ENCODE measurements at places on chromosomes 11 and 22.

DNA sequence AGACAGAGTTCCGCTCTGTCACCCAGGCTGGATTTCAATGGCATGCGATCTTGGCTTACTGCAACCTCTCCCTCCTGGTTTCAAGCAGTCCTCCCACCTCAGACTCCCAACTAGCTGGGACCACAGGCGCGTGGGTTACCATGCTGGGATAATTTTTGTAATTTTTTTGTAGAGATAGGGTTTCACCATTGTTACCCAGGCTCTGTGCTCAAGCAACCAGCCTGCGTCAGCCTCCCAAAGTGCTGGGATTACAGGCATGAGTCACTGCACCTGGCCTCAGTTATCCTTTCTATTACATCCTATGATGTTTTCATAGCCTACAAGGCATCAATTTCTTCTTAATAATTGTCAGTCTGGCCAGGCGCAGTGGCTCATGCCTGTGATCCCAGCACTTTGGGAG is 36.5 kb downstream of the LRRC74B start:
- H3K4me1 ChIP-seq, result no peaks in the 10 kb centered on the region
- no peak overlapping the region for H3K27ac ChIP-seq
- peaks cover 22% of the 10 kb centered on the region for H3K27me3 ChIP-seq
- no peak overlapping the region for H3K4me3 ChIP-seq

DNA sequence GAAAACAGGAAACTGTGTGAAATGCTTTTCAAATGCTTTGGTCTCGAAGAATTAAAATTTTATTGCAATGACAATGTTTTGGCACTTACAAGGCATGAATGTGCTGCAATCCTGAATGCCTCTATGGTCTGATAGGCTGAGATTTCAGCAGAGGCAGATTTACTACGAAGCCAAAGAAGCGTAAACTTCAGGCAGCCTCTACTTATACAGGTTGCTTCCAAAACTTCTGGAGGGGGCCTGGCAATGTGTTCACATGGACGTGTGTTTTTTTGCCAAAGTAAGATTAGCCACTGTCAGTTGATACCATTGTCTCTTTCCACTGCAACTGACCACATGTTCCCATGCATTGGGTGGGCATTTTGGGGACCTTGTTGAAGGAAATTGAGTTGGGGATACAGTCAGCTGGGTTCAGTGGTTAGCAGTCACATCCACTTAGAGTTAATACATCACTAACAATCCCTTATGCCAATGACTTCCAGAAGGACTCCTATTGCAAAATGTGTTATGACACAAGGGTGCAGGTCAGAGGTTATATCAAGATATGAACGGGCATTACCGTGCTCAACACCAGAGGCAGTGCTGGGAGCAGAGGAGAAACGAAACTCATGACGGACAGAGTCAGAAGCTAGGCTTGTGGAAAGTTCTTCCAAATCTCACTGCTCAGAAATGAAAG is 48.8 kb downstream of the ABTB2 start:
- 0 out of 3 replicates have a peak, but pooled peaks cover 6% of the 10 kb centered on the region for H3K36me3 ChIP-seq

GRCh38 chr22:30287648-30288418 is 1.5 kb downstream of the CASTOR1 start:
- 0 out of 2 replicates have a peak, but pooled peaks cover 1% of the 10 kb centered on the region for H3K36me3 ChIP-seq
- DNase-seq, result peak; percentile 78
- H3K4me1 ChIP-seq, result peaks cover 29% of the 10 kb centered on the region
- no peak overlapping the region for H3K4me3 ChIP-seq
- H3K27ac ChIP-seq, result no peak overlapping the region

GRCh38 chr11:128231845-128232410 is 355.4 kb downstream of the ETS1 start:
- no peak overlapping the region for H3K27ac ChIP-seq
- H3K36me3 ChIP-seq, result no peaks in the 10 kb centered on the region
- H3K4me3 ChIP-seq, result no peak overlapping the region
- DNase-seq, result no peak
- no peaks in the 10 kb centered on the region for H3K27me3 ChIP-seq
- H3K4me1 ChIP-seq, result no peaks in the 10 kb centered on the region

DNA sequence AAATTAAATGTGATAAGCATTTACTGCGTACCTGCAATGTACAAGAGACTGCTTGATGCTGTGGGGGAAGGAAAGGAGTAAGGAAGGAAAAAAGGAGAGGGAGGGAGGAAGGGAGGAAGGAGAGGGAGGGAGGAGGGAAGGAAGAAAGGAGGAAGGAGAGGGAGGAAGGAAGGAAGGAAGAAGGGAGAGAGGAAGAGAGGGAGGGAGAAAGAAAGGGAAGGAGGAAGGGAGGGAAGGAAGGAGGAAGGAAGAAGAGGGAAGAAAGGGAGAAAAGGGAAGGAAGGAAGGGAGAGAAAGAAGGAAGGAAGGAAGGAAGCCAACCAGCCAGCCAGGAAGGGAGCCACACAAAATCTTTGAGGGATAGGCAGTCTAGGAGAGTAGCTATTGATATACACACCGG is 44.0 kb upstream of the MYO18B start:
- no peak for DNase-seq
- peaks cover 16% of the 10 kb centered on the region for H3K36me3 ChIP-seq
- H3K27me3 ChIP-seq, result no peaks in the 10 kb centered on the region
- no peak overlapping the region for H3K27ac ChIP-seq
- H3K4me1 ChIP-seq, result no peaks in the 10 kb centered on the region

- no peaks in the 10 kb centered on the region for H3K4me1 ChIP-seq
- no peak for DNase-seq
- H3K36me3 ChIP-seq, result no peaks in the 10 kb centered on the region
Observed at GRCh38 chr11:1938343-1939005, 8.7 kb upstream of the MRPL23 start.

DNA sequence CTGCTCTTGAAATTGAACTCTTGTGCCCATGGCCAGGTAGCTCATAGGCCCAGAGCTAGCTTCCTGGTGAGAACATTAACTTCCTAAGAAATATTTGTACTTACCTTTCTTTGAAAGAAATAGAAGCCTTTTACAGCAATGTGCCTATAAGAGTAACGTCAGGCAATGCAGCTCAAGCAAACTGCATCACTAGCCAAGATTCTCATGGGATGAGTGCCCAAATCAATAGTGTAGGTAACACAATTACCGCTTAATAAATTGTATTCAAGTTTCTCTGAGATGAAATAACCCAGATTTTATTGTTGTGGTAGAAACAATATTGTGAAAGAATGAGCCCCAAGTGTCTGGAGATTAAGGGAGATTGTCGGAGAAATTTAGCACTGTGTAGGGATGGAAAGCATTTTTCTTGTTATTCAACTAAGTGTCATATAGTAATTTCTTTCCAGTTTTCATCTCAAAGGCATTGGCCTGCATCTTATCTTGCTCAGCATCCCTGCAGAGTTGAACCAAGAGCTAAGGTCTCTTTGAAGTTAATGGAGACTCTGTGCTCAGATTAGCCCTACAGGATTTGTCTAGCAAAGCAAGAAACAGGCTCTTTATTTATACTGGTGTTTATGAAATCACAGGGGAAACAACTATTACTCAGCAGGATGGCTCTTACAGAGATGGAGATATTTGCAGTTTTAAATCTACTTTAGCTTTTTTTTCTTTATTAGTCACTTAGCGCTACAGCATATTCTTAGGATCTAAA is 321.0 kb upstream of the PDGFD start:
- H3K4me1 ChIP-seq, result no peaks in the 10 kb centered on the region
- no peaks in the 10 kb centered on the region for H3K36me3 ChIP-seq

GRCh38 chr22:48489551-48490499 is 1337.8 kb downstream of the BRD1 start:
- no peaks in the 10 kb centered on the region for H3K36me3 ChIP-seq
- DNase-seq, result no peak
- H3K27me3 ChIP-seq, result peaks cover 55% of the 10 kb centered on the region

DNA sequence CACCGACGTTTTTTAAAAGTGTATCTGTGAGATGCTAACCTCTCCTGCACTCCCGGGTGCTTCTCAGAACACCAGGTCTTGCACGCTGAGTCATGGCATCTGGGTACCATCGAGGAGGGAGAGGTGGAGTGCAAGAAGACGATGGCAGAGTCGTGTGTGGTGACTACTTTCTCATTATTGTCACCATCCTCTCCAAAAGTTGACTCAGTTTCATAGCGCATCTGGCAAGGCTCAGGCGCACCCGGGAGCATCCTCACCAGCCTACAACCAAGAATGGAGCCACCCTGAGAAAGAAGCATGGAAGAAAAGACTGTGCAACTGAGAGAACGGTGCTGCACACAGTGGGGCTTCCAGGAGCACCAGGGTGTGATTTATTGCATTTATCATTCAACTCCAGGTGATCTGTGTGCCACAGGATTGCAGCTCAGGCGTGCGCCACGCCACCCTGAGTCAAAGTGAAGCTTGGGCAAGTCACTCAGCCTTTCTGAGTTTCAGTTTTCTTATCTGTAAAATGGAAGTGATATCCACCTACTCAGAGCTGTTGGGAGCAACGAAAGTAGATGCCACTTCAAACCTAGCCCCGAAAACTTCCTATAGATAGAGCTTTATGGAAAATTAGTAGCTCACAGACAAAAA is 65.4 kb downstream of the LINC01488 start:
- peaks cover 6% of the 10 kb centered on the region for H3K27me3 ChIP-seq
- H3K4me1 ChIP-seq, result peaks cover 2% of the 10 kb centered on the region
- H3K36me3 ChIP-seq, result no peaks in the 10 kb centered on the region
- H3K27ac ChIP-seq, result no peak overlapping the region

- no peaks in the 10 kb centered on the region for H3K36me3 ChIP-seq
- no peak overlapping the region for H3K4me3 ChIP-seq
- no peak for DNase-seq
- no peak overlapping the region for H3K27ac ChIP-seq
- peaks cover 37% of the 10 kb centered on the region for H3K4me1 ChIP-seq
Observed at GRCh38 chr11:69356703-69357457, 62.9 kb downstream of the MYEOV start.

- no peak overlapping the region for H3K27ac ChIP-seq
- peaks cover 64% of the 10 kb centered on the region for H3K4me1 ChIP-seq
- no peak for DNase-seq
- no peak overlapping the region for H3K4me3 ChIP-seq
- H3K27me3 ChIP-seq, result no peaks in the 10 kb centered on the region
Observed at GRCh38 chr11:328012-328411, 7.4 kb upstream of the IFITM3 start.

- no peak overlapping the region for H3K4me3 ChIP-seq
- H3K27ac ChIP-seq, result no peak overlapping the region
- no peaks in the 10 kb centered on the region for H3K4me1 ChIP-seq
Observed at GRCh38 chr11:123707606-123708205, 33.8 kb downstream of the ZNF202 start.

DNA sequence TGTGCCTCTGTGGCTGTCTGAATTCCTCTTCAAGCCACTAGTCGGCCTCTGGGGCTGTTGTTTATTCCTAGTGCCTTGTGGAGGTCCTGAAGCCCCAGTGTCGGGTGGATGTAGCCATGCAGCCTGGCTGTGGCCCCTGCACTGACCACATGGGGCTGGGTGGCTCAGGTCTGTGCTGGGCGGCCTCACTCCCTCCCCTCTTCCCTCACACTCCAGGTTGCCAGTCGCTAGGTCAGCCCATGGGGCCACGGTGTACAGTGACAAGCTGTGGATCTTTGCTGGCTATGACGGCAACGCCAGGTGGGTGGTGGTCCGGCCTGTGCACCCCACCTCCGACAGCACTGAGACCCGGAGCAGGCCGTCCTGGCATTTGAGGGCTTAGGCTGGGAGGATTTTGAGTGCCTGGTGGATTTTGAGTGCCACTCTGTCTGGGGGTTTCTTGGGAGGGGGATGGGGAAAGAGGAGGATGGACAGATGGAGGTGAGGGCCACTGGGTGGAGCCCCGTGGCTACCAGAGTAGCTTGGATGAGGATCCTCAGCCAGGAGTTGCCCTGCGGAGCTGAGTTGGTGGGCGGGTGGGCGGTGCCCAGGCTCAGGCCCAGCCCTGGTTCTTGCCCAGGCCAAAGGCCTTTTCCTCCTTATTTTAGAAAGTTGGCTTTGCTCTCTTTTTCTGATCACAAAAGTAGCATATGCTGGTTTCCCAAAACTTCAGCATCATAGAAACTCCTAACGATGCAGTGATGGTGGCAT is 6.7 kb downstream of the LZTR1 start:
- no peak overlapping the region for H3K4me3 ChIP-seq
- H3K4me1 ChIP-seq, result 0 out of 2 replicates have a peak, but pooled peaks cover under 1% of the 10 kb centered on the region
- no peaks in the 10 kb centered on the region for H3K27me3 ChIP-seq
- H3K27ac ChIP-seq, result no peak overlapping the region
- peaks cover 35% of the 10 kb centered on the region for H3K36me3 ChIP-seq

DNA sequence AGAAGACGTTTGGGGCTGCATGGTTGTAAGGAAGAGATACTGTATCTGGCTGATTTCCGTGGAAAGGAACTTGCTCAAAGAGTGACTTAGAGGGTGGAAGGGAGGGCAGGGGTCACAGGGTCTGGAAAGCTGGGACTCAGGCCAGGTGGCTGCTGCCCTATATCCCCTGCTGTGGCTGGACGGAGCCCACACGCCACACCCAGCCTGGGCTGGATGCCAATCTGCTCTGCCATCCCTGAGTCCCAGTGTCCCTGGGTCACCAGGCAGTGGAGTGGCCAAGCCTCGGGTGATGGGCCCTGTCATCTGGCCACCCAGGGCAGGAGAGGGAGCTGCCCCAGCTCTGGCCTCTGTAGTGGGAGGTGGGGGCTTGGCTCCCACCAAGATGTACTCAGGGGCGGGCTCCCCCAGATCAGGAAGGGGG is 26.5 kb upstream of the KRTAP5-7 start:
- no peak for DNase-seq
- H3K4me1 ChIP-seq, result no peaks in the 10 kb centered on the region
- peaks cover 16% of the 10 kb centered on the region for H3K36me3 ChIP-seq
- H3K27ac ChIP-seq, result no peak overlapping the region

DNA sequence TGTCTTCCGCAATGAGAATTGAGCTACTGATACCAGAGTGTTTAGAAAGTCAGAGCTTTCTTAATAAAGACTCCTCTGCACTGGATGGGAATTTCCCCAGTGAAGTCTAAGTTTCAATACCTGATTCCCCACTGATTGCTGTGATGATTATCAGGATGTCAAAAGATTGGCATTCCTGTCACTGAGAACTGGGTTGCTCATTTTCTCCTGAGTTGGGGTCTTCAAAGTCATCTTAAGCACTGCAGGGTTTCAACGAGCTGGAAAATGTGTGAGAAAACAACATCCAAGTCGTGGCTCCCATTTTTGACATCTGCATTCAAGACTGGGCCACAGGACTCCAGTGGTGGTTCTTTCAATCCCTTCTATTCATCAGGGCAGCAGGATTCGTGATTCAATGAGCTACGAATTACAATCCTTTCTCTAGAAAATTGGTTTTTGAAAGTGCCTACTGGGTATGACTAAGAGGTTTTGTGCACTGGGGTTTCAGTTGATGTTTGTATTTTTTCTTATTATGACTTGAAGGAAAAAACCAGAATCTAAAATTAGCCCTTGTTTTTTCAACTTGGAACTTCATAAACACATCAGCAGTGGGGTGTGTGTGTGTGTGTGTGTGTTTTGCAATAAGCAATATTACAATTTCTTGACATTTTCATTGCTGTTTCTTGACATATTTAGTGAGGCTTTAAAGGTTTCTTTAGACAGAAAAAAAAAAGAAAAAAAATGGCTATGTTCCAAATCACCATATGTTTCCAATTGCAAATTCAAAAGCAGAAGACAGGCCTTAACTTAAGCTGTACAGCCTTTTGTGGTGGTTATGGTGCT is 233.0 kb downstream of the FAM76B start:
- H3K4me1 ChIP-seq, result no peaks in the 10 kb centered on the region
- H3K27me3 ChIP-seq, result no peaks in the 10 kb centered on the region
- DNase-seq, result no peak

All from HepG2 (cell line).